Activated naive CD8-positive, alpha-beta T cell treated with anti-CD3 and anti-CD28 coated beads for 36 hours (primary cell): ENCODE measurements at places on chromosomes 11 and 22.

GRCh38 chr11:87076874-87077429, 39.2 kb downstream of the TMEM135 start:
- no peak for DNase-seq

- DNase-seq = no peak
These were observed 86.9 kb upstream of the PARVA start for GRCh38 chr11:12290477-12290922.

DNA sequence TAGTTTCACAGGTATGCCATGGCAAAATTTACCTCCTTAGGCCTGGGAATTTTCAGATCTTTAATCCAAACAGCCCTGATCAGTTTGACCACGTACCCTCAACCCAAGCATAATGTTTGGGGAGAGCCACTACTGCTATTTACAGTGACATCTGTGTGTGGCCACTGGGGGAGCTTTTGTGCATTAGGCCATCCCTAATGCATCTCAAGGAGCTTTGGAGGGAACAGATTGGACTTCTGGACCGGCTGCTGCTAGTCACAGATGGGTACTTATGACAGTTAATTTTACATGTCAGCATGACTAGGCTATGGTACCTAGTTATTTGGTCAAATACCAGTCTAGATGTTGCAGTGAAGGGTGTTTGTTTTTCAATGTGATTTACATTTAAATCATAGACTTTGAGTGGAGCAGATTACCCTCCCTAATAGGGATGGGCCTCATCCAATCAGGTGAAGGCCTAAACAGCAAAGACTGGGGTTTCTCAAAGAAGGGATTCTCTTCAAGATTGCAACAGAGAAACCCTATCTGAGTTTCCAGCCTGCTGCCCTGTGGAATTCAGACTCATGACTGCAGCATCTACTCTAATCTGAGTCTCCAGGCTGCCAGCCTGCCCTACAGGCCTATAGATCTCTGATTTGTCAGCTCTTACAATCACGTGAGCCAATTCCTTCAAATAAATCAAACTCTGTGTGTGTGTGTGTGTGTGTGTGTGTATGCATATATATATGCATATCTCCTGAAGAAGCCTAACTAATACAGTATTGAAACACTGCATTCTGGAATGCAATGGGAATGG, 38.0 kb upstream of the GALNT18 start:
- DNase-seq = no peak

DNA sequence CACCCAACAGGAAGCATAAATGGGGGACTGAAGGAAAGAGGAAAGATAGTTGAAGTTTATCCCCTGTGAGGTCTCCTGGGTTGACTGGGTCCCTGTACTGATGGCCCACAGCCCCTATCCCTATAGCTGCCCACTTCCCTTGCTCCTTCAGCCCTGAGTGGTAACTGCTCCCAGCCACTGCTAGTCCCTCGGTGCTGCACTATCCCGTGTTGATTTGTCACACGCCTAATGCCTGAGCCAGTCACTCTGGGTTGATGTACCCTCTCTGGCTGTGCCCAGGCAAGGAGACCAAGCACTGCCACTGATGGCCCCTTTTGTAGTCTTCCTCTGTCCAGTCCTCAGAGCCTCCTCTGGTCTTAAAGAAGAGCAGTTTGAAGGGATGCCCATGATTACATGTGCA, 9.6 kb downstream of the GDPD5 start:
- no peak for DNase-seq

GRCh38 chr11:21537980-21538379, 654.9 kb upstream of the ANO5 start:
- DNase-seq = no peak

GRCh38 chr22:33209930-33210784, 152.0 kb upstream of the SYN3 start:
- DNase-seq = peak; percentile 20

GRCh38 chr11:69000831-69001242, 12.2 kb downstream of the MRGPRF start:
- no peak for DNase-seq

DNA sequence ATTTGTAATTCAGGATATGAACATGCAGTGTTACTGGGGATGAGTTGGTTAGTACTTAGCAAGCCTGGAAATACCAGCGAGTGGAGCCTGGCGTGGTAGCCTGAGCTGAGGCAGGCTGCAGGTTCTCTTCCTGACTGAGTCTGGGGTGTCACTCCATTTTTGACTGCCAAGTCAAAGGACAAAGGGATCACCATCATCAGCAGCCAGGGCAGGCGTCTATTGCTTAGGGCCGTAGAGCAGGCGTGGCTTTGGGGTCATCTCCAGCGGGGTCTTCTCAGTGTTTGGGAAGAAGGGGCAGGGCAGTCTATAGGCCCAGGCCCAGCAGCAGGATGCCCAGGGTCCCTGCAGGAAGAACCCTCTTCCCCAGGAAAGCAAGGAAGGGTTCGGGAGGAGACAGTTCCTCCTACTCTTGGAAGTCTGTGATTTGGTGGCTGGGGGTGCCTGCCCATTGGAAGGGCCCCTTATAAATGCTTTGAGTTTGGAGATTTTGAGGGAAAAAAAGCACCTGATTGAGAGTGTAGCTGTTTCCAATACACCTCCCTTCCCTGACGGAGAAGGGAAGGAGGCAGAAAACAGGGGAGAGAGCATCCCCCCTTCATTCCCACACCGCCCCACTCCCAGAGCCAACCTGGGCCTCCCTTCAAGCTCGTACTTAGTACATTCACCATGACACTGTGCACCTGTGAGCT, 51.5 kb upstream of the SPATA19 start:
- DNase-seq = no peak

- DNase-seq = no peak
These were observed 227.2 kb upstream of the BLID start for GRCh38 chr11:122343210-122343609.

DNA sequence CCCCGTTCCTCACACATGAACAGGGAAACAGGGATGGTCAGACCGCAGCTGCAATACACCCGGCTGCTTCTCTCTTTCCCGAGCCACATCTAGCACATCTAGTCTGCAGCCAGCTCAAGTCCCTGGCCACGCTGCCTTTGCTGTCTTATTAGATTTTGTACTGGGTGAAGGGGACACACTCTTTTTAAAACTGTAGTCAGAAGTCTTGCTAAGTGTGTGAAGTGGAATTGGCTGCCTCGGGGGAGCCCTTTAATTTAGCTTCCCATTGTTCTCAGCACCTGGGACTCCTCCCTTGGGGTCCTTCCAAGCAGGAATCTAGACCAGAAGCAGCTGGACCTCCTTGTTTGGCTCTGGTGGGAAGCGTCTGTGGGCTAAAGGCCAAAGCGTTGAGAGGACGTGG, 420.0 kb downstream of the CTTN start:
- no peak for DNase-seq

DNA sequence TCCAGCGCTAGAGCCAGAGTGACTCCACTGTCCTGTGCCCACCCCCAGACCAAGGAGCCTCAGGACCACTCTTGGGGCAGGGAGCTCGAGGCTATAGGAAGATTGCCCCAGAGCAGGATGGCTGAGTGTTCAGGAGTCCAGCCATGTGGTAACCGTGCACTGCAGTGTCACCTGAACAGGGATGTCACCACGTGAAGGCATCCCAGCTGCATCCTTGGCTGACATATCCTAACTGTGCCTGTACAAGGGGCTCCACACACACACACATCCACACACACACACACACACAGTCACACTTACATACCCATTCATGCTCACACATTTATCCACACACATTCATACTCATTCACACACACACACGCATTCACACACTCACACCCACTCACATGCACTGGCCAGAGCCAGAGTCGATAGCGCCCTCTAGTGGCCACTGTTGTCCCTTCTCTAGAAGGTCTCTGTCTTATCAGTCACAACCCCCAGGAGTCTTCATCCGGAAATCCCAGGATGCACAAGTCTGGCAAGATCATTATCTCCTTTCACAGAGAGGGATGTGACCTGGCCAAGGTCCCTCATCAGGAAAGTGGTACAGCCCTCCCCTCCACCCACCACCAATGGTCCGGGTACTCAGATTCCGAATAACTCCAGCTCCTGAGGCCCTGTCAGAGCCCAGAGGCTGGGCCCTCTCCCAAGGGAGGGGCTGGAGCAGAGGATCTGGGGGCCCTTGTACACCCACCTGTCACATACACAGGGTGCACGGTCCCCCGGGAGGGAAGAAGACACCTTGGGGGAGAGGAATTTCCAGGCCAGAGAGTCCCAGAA, 55.1 kb downstream of the IGLL5 start:
- DNase-seq = peak; percentile 64

DNA sequence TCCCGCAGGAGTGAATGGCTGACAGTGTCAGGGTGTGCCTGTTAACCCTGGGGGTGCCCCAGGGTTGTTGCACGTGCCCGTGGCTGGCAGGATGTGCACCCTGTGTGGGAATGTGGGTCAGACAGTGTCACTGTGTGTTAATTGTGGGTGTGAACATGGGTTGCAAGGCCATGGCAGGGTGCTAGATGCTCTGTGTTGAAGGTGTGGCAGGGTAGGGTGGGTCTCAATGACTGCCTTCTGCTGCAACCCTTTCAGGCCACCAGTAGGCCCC, 8.3 kb downstream of the RIN1 start:
- DNase-seq = no peak

DNA sequence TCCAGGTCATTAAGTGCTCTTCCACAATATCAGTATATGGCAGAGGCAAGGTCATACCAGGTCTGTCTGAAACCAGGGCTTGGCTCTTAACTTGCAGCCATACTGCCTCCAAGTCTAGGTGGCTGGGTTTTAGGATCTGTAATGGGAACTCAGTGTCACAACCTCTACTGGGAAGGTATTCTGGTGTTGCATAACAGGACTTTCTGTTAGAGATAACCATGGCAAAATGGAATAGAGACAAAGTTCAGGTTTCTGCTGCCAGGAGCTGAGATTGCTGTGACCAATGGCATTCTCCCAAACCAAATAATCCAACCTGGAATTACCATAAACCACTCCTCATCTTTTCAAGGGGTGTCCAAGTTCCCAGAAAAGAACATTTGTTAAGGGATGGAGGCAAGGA, 6.8 kb upstream of the SAA1 start:
- no peak for DNase-seq

- no peak for DNase-seq
These were observed 7.1 kb downstream of the TMA7B start for GRCh38 chr22:39967103-39967829.

GRCh38 chr11:60477035-60477445, 15.5 kb upstream of the MS4A12 start:
- DNase-seq = no peak

GRCh38 chr11:19811380-19811779, 98.7 kb downstream of the NAV2 start:
- no peak for DNase-seq

- peak; percentile 60 for DNase-seq
These were observed 531 bp downstream of the PIM3 start for GRCh38 chr22:49961005-49961600.

DNA sequence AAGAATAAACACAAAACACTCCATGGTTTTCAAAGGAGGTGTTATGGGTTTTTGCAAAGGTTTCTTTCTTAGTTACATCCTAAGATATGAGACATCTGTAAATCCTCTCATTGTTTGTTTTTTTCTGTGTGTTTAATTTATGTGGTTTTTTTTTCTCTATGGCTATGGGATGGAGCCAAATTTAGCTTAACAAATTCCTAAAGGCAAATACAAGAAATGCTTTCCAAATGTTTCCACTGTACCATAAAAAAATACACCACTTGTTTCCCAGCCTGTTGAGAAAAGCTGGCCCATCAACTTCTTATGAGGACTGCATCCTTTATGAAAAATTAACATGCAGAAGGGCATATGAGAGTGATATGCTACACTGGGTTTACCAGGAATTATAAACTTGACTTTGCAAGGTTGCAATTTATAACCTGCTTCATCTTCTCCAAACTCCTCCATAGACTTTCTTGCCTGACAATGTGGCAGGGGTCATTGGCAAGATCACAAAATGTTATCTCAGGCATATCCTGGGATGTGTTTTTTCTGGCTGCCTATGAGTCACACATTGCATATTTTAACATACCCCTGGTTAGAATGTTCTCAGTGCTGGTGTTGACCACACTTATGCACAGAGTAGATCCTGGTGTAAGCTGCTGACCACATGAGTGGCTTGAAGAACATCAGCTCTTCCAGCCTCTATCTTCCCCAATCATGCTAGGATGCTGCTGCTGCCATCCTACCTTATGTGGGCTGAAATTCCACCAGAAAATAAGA, 137.6 kb upstream of the TTC12 start:
- no peak for DNase-seq

DNA sequence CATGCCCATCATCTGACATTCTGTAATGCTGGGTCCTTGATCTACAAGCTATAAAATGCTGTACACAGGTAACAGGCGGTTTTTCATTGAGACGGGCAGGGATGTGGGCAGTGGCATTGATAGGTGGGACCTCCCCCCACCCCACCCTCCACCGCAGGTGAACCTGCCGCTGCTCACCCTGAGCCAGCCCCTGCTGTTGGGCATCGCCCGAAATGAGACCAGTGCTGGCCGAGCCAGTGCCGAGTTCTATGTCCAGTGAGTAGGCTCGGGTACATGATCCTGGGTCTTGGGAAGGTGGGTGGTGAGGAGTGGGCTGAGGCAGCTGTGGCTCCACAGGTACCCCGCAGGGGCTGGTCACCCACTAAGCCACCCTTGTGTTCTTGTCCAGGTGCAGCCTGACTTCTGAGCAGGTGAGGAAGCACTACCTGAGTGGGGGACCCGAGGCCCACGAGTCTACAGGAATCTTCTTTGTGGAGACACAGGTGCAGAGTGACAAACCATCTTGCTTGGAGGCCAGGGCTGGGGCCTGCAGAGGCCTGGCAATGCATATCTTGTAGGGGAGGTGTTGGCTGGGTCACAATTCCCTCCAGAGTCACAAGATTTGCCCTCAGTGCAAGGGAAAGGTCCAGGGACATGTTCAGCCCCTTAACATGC, 1.1 kb upstream of the DNAJC4 start:
- no peak for DNase-seq

DNA sequence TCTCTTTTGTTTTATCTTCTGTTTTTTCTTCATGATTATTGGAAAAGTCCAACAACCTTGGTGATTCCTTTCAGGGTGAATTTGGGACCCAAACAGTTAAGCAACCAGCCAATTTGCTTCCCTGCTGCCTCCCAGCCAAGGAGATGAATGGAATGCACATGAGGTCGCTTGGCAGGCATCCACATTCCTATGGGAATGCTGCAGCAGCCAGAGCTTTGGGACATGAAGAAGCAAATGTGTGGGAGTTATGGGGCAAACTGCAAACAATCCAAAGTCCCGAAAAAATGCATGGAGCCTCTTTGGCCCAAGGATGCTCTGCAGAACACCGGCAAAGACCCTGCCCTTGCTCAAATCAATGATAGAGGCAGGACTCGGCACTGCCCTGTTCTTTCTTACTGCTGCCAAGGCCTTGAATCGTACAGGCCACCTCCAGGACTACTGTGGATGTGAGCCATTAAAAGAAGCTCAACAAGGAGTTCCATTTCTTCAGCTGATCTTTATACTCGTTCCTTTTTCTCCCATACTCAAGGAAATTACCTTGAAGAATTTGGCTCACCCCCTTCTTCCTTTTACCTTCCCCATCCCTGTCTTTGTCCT, 117.3 kb upstream of the TEAD1 start:
- no peak for DNase-seq

DNA sequence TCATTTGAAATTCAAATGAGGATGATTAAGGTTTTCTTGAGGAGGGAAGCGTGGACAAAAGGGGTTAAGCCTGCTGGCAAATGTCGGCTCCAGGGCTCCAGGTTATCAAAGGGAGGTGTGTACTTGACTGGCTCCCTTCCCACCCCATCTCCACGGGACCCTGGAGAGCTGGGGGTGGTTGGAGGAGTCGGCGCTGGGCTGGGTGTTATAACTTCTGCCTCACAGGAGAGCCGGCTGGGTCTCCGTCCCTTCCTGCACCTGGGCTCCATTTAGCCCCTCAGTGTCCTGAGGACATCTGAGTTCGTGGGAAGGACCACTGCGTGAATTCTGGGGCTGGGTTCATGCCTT, 15.6 kb downstream of the POU2F3 start:
- DNase-seq = no peak

- DNase-seq = no peak
These were observed 129.1 kb downstream of the EHF start for GRCh38 chr11:34749666-34750659.
